Smooth muscle cell of the brain vasculature (primary cell): ENCODE measurements at places on chromosomes 6 and 20.

DNA sequence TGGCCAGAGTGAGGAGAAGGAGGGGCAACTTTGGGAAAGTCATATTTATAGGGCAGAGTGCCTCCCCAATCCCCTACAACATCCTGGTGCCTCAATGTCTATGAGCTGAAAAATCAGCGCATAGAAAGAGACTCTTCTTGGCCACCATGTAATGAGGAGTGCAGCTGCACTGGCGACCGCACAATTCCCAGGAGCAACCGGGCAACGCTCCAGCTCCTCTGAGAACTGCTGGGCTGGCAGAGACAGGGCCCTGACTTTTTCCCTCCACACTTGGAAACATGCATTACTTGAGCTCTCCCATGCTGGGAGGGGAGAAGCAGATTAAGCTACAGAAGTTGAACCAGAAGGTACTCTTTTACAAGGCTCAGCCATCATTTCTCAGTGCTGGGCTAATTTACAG lies 31.4 kb upstream of the MARCKS start:
- peak; percentile 78 for DNase-seq

- no peak for DNase-seq
Measured at GRCh38 chr6:115310156-115310555, 750.5 kb downstream of the FRK start.

- DNase-seq = no peak
Measured at GRCh38 chr20:64113796-64114355, 6.5 kb upstream of the NPBWR2 start.

- no peak for DNase-seq
Measured at GRCh38 chr20:19874040-19874727, 116.1 kb downstream of the RIN2 start.

GRCh38 chr6:16762268-16762549 lies 949 bp upstream of the ATXN1 start:
- no peak for DNase-seq

DNA sequence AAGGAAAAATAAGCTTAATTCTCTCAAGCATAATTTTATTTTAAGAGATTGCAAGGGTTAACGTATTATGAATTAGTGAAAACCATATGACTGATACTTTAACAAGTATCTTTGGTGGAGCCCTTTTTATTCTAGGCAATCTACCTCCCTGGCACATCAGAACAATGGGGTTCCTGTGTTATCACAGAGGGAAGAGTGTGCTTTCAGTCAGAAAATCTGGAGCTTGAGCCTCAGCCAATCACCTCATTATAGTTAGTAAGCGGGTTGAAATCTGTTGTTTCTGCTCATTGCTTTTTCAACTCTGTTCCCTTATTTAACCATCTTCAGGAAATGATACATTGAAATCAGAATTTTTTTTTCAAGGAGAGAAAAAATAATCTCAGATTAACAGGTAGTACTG lies 391 bp downstream of the ADGRF1 start:
- no peak for DNase-seq

DNA sequence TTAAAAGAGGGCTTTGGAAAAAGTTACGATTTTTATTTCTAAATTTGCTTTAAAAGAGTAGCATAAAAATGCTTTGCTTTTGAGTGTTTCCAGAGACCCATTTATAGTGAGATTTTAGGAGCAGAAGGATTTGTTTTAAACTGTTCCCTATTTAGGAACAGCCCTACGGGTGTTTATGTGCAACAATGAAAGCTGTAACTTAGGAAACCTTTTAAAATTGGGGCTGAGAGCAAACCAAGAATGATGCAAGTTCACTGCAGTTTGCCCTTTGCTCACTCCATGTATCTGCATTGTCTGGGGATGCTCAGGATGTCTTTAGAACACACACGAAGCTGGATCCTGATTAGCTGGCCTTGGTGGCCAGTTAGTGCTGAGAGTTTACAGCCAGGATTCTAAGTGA lies 40.9 kb downstream of the GHRH start:
- no peak for DNase-seq

DNA sequence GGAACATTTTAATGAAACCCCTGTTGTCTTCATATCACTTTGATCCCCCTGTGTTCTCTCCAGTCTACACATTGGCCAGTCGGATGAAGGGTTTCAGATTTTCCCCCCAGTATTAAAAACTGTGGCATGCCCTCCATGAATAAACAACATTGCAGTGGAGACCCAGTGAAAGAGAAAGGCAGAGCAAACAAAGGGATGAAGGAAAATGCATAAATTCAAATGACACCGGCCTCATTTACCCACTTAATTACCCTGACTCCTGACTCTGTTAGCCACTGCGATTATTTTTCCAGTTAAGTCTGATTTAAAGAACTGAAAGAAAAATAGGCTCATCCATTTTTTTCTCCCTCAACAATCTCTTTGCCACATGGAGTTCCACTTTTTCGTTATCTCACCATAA lies 569.2 kb downstream of the TFAP2B start:
- DNase-seq = no peak

DNA sequence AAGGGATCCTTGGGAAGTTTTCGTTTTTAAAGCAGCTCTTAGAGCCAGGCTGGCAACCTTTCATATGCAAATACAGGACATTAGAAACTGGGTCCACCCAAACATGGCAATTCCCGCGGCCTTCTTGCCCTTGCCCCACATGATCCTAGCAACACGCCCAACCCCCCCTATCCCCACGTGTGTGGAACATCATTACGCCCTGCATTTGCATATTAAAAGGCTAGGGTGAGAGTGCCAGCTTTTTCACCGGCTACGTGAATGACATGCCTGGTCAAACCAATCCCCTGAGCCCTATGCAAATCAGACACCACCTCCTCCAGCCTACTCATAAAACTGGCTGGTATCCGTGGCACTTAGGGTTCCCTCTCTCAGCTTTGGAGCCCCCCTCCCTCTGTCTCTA lies 88.1 kb downstream of the TNFRSF21 start:
- no peak for DNase-seq

GRCh38 chr6:36979347-36979742 lies 6.7 kb downstream of the MTCH1 start:
- peak; percentile 26 for DNase-seq
